ENCODE measurements at places on chromosomes 6 and 20.

- DNase-seq, result no peak
These were observed 107.7 kb downstream of the PTPRK start for GRCh38 chr6:128412680-128413079.

DNA sequence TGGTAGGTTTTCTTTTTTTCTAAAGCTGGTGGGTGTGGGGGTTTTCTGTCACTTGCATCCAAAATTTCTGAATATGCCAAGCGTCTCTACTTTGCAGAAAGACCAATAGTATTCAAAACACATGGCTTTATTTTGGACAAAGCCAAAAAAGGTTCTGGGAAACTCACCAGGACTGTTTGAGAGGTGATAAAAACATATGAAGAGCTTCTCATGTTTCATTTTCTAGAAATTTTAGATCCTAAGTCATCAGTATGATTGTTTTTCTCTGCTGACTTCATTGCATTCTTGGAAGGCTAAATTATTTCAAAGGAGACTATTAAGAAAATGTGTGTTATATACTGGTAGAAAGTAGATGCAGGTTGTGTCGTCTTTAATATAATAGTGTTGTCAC is 51.3 kb downstream of the GCLC start:
- DNase-seq, result no peak

DNA sequence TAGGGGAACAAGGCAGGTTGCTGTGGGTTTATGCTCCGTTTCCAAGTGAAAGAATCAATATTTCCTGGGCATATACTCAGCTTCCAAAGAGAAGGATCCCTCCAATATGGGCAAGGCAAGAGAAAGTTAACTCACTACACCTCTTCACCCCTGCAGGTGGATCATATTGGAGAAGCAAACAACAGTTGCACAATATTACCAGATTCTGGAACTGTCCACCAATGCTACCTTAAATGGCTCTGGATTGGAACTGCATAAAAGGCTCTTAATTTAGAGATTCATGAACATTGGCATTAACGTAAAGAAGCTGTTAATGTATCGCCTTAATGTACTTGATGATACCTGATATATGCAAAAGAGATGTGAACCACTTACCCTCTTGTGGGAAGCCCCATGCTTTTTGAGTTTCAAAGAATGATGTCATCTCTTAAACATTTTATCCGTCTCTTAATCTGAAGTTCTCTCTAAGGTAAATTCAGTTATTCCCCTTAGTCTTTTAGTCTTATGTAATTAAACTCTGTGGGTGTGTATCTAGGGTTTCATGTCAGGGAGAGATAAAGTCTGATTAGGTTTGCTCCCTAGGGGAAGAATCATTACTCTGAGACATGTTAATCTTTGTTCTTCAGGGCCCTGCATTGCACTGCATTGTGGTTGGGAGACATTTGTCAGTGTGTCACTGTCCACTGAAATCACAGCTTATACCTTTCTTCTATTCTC is 99.5 kb downstream of the PHACTR1 start:
- no peak for DNase-seq

GRCh38 chr20:11716239-11716944 is 201.3 kb upstream of the BTBD3 start:
- no peak for DNase-seq

DNA sequence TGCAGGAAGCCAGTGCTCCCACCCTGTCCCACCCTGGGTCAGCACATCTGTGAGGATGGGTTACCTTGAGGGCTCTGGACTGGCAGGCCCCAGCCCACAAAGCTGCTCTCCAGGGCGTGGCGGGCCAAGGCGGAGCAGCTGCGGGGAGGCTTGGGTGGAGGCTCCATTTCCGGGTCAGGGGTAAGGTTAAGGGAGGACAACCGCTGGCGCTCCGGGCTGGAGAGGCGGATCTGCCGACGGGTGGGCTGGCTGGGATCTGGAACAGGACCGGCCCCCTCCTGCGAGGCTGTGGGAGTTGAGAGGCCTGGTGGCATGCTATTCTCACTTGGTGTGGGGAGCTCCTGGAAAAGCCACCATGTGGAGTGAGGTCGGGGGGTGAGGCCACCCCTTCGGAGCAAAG is 5.5 kb downstream of the SMPD2 start:
- no peak for DNase-seq

GRCh38 chr6:52077961-52078625 is 9.3 kb downstream of the PKHD1 start:
- no peak for DNase-seq

- DNase-seq, result no peak
These were observed 100.9 kb downstream of the TMEM200A start for GRCh38 chr6:130466748-130467061.

GRCh38 chr6:38403548-38403947 is 236.2 kb downstream of the BTBD9 start:
- DNase-seq, result no peak

DNA sequence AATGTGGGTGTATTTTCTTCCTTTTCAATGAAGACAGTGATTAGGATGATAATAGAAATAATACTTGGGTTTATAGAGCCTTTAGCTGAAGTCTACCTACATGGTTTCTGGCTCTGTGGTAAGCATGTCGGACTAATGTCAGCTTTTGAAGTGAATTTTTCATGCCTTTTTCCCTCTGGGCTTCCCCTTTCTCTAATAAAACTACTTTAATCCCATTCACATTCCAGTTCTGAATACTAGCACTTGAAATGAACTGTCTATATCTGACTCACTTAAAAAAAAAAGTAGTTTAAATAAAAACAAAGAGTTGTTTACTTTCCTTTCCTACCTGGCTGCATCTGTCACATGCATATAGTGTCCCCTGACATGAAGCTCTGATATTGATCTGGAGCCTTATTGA is 545.9 kb upstream of the FLRT3 start:
- no peak for DNase-seq

DNA sequence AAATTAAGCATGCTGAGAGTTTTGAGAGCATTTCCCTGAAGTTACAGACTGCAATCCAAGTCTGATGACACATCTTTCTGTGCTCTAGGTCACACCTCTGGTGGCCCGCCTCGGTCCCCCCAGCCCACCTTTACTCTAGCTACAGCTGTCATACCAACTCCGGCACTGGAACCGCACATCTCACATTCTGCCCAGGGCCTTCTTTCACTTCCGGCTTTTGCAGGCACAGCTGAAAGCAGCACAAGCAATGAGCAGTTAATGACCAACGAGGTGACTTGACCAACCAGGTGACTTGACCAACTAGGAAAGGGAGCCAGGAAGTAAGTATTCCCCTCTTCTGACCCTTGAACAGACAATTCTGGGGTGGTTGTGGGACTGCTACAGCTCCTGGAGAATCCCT is 88.6 kb upstream of the MOCS1 start:
- DNase-seq, result no peak

GRCh38 chr6:6460416-6460815 is 128.1 kb upstream of the LY86 start:
- DNase-seq, result no peak

DNA sequence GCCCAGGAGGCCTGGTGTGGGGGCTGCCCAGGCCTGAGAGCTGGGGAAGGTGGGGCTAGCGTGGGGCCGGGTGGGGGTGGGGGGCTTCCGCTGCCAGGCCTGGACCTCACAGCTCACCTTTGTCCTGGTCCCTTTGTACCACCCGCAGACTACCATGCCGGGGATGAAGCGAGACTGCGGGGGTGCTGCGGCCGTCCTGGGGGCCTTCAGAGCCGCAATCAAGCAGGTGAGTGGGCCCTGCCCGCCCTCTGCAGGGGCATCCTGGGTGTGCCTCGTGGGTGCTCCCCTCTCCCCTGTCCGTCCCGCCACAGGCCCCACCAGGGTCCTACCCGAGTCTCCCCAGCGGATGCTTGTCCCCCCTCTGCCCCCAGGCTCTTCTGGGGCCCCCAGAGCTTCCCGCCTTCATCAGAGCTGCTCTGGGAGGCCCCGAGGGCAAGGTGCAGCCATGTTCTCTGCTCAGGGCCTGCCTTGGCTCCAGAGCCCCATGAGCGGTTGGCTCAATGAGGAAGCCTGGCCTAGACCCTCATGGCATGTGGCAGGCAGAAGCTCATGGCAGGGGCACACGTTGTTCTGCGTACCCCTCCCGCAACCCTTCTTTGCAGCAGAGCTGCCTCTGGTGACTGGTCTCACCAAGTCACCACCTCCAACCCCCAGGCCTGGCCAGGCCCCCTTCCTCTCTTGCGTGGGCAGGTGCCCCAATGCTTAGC is 14.5 kb downstream of the NPEPL1 start:
- DNase-seq, result no peak

DNA sequence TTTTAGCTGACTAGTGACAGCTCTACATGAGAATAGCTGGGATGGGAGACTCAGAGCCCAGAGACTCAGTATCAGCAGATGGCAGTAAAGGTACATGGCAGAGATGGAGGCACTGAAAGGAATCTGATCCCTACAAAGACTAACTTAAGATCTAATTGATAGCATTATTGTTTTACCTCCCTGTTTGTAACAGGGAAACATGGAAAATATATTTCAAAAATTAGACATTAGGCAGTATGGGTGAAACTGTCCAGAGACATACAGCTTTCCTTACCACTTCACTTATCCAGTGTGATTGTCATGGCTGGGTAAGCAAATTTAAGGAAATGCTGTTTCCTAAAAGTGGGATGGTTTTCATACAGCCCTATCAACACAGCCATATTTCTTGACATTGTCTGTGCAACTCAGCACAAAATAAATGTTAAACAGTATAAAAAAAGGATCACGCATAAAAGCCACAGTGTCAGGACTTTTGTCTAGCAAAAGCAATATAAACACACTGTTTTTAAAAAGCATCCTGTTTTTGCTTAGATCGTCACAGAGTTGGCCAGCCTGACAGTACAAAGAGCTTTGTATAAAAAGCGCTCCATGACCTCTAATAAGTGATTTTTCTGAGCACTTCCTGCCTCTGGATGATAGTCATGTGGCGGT is 376.9 kb downstream of the PHF3 start:
- DNase-seq, result no peak

- no peak for DNase-seq
These were observed 75.1 kb upstream of the MC3R start for GRCh38 chr20:56173438-56173837.

GRCh38 chr6:21137700-21138335 is 455.7 kb upstream of the SOX4 start:
- no peak for DNase-seq

- DNase-seq, result no peak
These were observed 314.8 kb downstream of the SOX4 start for GRCh38 chr6:21908161-21908848.

DNA sequence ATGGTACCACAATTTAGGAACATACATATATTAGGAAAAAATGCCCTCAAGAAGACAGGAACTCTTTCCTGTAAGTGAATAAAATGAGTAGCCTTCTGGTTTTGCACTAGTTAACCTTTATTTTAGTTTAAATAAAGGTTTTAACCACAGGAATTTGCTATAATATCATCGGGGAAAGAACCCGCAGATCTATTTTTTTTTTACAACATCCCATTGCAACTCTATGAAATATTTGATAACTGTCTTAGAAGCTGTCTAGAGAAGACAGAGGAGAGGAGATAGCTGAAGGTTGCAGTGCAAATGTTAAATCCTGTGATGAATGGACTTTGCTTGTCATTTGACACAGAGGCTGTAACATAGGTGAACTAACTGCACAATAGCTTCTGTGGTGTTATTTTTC is 69.5 kb downstream of the TINAG start:
- DNase-seq, result no peak

DNA sequence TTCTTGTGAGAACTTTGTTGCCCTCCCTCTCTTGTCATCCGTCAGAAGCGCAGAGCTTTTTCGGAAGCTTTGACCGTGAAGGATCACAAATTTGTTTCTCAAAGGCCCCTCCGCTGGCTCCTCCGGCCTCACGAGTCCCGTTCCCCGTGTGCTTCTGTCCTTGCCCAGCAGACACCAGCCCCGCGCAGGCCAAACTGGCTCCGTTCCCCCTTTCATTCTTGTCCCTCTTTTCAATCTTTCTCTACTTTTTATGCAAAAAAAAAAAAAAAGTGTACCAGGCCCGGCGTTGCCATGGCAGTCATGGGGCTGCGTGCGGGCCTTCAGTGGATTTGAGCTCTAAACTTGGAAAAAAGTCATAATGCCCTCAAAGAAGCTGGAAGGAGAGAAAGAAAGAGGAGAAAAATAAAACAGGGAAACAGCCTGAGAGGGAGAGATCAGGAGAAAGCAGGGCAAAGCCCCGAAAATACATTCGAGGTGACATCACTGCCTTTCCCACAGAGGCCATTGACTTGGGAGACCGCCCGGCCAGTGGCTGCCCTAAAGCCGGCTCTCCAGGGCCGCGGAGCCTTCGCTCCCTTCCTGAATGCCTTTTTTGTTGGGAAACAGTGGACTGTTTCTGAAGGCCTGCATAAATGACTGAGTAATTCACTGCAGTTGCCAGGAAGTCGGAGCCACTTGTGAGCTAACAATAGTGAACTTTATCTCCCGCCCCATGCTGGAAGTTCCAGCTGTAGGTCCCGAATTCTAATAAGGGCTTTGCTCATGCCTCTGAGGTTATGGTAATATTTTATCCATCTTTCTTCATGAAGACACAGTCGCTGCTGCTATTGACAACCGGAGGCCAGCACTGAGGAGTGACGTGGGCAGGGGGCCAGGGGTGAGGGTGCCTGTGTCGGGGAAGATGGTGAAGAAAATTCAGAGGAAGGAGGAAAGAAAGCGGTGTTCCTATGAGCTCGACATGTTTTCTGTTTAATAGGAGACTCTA is 670.9 kb downstream of the QKI start:
- DNase-seq, result no peak

- DNase-seq, result no peak
These were observed 59.2 kb upstream of the ADGRB3 start for GRCh38 chr6:68575765-68576439.

DNA sequence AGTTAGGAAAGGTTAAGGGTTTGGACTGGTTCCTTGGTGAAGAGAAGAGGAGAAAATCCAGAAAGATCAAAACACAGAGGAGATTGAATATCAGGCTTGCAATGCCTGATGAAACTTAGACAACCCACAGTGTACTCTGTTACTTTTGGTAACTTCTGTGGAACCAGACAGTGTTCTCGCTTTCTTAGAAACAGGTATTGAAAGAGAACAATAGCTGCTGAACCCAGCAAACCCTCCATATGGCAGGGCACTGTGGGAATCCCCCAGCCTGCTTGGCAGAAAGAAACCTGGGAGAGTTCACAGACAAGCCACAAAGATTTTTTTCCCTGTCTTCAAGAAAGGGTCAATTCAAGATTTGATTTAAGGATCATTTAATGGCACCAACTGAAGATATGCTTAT is 342.8 kb downstream of the FOXA2 start:
- no peak for DNase-seq

Measured in stimulated activated CD4-positive, alpha-beta T cell treated with anti-CD3 and anti-CD28 coated beads, Interleukin-1b, Interleukin-23, amount 100 ng/mL, for 4 hours (primary cell).